ENCODE measurements at places on chromosomes 3 and 15.

- no peak for DNase-seq
These were observed 348.4 kb upstream of the THBS1 start for GRCh38 chr15:39232512-39232911.

GRCh38 chr15:35197306-35197705 lies 112.2 kb upstream of the NANOGP8 start:
- no peak for DNase-seq

DNA sequence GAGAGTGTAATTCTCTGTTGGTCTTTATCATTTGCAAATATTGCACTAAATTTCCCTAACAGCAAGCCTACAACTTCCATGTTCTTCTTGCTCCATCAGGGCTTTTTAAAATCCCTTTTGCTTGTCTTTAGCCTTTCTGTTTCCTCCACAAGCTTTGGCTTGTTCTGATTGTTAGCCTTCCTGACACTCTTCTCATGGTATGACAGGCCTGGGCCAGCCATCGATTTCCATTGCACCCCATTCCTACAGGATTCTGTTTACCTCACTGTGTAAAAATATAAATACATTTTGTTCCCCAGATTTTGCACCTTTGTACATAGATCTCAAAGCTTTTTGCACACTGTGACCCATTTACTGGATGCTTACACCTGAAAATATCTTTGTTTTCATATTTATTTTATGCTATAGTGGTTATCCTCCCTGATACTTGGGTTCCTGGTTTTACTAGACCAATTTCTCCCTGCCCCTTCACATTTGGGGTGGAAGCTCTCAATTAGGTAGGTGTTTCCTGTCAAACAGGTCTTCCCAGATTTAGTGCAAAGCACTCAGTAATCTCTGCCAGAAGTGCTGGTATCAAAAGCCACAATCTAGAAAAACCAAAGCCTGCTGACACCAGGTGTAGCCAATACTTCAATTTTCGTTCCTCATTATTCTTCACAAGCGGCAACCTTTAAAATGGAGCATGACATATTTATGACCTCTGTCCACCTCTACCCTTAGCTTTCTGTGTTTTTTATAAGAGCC lies 57.9 kb upstream of the PPP2R3A start:
- DNase-seq: no peak

DNA sequence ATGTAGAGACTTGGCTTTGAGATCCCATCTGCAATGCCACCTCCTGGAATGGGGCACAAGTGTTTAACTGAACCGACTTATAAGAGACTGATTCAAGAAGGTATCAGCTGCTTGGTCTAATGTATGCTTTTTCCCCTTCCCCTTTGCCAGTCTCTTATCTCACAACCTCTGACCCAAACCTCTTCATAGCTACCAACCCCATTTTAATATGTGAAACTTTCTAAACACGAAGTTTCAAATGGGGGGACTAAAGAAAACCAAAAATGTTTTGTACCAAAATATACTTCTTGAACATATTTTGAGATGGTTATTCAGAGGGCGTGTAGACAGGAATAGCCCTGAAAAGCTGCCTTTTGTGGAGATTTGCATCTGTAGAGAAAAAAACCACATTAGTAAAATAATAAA lies 73.1 kb downstream of the OXSM start:
- DNase-seq: no peak

DNA sequence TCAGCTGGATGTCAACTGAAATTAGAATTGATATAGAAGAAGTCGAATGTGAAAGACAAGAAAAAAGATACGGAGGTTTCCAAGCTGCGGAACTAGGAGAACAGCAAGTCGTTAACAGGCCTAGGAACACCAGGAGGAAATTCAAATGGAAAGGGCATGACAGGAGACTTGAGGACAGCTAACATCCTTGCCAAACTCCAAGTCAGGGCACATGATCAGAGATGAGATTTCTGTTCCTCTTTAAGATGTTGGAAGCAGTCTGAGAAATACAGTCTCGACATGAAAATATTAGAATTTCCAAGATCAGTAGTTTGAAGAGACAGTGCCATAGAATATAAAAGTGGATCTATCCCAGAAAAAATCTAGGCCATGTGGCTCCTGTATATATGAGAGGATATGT lies 5.0 kb downstream of the MYO5A start:
- DNase-seq: no peak

DNA sequence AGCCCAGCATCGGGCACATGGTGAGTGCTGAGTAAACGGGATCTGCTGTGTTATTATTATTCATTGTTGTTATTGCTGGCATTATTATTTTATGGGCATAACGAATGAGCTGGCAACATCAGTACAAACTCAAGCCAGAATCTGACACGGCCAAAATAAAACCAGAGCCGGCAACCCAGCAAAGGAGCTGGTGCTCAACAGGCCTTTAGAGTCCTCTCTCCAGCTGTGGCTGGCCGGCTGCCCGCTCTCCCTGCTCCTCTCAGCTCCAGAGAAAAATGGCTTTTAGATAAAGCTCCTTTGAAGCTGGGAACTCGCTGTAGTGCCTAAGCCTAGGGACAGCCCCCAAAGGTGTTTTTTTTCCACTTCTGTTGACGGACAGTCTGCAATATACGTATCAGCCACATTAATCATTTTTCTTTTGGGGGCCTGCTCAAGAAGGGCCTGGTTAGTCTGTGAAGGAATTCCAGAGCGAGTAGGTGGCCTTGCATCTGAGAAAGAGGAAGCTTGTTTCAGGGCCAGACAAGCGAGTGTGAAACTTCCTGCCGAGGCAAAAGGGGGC lies 193.9 kb upstream of the UBE2E1 start:
- DNase-seq: no peak

- no peak for DNase-seq
These were observed 16.3 kb downstream of the FAN1 start for GRCh38 chr15:30919877-30920550.

- DNase-seq: no peak
These were observed 56.3 kb downstream of the ISG20 start for GRCh38 chr15:88695101-88695500.

- no peak for DNase-seq
These were observed 37.2 kb upstream of the FHIT start for GRCh38 chr3:61288446-61288845.
